ENCODE measurements at places on chromosomes 2 and 18. TPM values are rescaled to one million over a fixed set of nuclear protein-coding genes. Genes with fewer than 3 reads are reported as not detected.
A peak's percentile ranks its signal among the peaks of the same experiment; 100 is the strongest.

DNA sequence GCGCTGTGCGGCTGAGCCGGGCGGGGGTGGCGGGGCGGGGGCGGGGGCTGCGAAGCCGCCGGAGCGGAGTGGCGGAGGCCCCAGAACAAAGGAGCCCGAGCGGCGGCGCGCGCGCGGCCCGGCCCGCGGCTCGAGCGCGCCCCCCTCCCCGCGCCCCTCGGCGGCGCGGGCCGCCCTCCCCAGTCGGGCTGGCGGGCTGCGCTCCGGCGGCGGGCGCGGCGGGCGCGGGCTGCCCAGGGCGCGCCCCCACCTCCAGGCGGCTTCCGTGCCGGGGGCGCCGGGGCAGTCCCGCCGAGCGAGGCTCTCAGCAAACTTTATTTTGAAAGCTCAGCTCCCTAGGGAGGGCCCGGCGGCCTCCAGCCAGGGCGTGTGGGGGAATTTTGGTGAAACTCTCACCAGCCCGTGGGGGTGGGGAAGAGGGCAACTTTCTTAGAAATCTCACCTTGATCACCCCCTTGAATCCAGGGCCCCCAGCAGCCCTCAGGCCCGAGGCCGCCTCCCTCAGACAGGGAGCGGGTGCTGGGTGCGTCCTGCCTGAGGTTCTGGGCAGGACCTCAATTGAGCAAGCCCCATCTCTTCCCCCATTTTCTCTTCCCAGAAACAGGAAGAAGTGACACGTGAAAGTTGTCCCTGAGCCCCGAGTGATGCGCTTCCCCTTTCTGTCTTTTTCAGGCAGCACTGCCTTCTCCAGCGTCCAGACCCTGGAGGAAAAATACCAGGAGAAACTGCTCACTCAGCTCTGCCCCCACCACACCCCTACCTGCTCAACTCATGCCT lies 786 bp downstream of the TET3 start:
- peak; percentile 53 for DNase-seq

DNA sequence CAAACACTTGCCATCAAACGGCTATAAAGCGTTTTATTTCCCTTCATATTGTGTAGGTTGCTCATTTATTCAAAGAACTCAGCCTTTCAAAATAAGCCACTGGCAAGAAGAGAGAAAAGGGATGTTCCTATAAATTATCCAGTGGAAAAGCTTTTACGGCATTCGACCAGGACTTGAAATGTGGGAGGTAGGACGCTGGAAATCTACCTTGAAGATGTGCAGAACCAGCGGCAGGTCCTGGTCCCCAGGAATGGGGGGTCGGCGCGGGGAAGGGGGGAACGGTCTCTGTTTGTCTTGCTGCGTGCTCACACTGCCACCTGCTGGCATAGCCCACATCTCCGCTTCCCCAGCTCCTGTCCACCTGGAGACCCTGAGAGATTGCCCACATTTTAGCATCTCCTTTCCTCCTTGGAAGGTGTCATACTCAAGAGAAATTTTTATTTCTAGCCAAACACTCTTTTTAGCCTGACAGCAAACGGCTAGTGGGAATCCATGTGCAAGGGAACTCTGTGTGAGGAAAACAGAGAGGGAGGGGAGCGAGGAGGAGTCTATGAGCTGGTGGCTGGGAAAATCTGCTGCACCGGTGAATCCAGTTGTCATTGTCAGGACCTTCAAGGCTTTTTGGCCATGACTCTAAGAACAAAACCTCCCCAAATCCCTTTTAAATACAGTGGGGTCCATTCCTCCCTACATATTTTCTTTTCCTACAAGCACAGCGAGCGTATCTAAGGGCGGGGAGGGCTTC lies 349.0 kb upstream of the PKDCC start:
- peak; percentile 44 for DNase-seq

The SNED1 gene
- 7.3 TPM for total RNA-seq

The PLEKHB2 gene
- total RNA-seq, result 43.8 TPM

All from heart left ventricle (tissue), 16 donors.